ENCODE measurements at places on chromosomes 2 and 18.

GRCh38 chr18:25594351-25594750, 242.4 kb upstream of the ZNF521 start:
- DNase-seq, result no peak

DNA sequence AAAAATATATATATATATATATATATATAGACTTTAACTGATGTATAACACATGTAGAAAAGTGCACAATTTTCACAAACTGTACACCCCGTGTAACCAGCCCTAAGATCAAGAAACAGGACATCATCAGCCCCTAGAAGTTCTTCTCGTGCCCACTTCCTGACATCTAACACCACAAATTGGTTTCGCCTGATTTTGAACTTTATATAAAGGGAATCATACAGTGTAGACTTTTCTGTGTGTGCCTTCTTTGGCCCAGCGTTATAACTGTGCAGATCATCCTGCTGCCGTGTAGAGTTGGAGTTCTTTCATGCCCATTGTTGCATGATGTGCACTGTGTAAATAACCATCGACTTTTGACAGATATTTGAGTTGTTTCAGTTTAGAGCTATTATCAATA, 41.0 kb downstream of the SMAD7 start:
- no peak for DNase-seq

DNA sequence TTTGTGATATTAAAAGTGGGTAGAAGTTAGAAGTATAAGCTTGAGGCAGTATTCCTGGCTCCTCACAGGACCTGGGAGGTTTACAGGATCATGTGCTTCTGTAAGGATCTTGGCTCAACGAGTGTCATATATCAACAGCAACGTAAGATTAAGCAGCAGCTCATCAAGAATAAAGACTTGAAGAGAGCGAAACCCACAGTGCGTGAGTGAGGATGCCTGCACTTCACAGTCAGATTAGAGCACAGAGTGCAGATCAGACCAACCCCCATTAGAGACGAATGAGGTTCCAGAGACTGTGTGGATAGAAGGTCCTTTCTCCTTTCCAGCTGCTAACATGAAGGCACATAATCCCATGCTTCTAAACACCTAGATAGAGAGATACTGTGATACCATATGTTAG, 1656.7 kb upstream of the NXPH2 start:
- no peak for DNase-seq

- DNase-seq, result no peak
Observed at GRCh38 chr2:237320801-237321560, 93.0 kb downstream of the COL6A3 start.

- no peak for DNase-seq
Observed at GRCh38 chr2:219210196-219210885, 3.8 kb downstream of the ZFAND2B start.

- DNase-seq, result no peak
Observed at GRCh38 chr2:121184248-121184862, 100.6 kb downstream of the TFCP2L1 start.

- no peak for DNase-seq
Observed at GRCh38 chr2:17538844-17539554, 1.5 kb upstream of the VSNL1 start.

- no peak for DNase-seq
Observed at GRCh38 chr2:51781691-51782090, 749.8 kb upstream of the NRXN1 start.

- no peak for DNase-seq
Observed at GRCh38 chr2:229417176-229417575, 146.1 kb upstream of the PID1 start.

GRCh38 chr2:72602095-72602494, 223.7 kb downstream of the EXOC6B start:
- no peak for DNase-seq

DNA sequence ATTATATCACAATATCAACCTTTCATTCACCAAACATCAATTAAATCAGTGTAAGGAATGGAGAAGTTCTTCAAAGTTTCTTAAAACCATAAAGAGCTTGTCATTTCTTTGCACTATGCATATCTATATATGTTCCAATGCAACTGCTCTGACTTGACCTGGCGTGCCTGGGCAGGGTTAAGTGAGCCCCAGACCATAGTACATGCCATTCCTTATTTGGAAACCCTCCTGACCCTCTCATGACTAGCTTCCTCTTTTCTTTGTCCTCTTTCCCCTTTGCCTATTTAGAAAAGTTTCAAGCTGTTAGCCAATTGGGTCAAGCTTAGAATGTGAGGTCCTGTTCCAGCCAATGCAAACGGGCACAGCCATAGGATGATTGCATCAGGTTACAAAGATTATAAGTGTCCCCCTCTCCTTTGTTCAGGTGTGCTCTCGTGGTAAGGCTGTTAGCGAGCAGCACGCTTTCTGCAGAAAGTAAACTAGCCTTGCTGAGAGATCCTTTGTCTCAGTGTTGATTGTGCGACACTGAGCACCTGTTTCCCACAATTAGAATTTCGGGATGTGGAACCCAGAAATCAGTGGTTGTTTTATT, 78.2 kb upstream of the UXS1 start:
- DNase-seq, result no peak

- no peak for DNase-seq
Observed at GRCh38 chr2:145413261-145414030, 893.5 kb upstream of the ZEB2 start.

DNA sequence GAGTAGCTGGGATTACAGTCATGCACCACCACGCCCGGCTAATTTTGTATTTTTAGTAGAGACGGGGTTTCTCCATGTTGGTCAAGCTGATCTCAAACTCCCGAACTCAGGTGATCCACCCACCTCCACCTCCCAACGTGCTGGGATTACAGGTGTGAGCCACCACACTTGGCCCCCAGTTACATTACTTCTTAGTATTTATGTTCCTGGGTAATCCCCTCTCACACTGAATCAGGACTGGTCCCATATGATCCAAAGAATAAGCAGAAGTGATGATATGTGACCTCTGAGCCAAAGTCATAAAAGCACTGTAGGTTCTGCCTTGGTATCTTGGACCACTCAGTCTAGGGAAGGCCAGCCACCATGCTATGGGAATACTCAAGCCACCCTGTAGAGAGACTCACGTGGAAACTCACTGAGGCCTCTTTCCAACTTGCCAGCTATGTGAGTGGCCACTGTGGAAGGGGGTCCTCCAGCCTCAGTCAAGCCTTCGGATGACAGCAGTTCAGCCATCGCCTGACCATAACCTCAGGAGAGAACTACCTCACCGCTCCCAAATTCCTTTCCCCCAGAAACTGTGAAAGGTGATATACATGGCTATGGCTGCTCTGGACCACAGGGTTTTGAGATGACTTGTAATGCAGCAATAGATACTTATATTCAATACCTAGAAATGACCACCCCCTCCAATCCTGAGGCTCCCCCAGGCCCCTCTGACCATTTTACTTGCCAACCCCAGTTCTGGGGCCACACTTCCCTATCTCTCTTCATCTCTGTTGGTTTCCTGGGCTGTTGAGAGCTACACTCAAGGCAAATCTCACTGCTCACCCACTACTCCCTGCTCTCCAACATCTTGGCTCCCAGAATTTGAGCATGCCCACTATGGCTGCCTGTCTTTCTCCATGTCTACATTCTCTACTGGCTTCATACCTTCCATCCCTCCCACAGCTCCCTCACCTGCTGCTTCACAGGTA, 80.5 kb downstream of the DDX1 start:
- no peak for DNase-seq

GRCh38 chr2:191349990-191350389, 104.8 kb downstream of the MYO1B start:
- no peak for DNase-seq

- DNase-seq, result peak; percentile 64
Observed at GRCh38 chr2:215435870-215436704, at the start of gene FN1. FN1 (minus strand) TSS chr2:215436068; CDS start chr2:215435802, 266 bp downstream.

DNA sequence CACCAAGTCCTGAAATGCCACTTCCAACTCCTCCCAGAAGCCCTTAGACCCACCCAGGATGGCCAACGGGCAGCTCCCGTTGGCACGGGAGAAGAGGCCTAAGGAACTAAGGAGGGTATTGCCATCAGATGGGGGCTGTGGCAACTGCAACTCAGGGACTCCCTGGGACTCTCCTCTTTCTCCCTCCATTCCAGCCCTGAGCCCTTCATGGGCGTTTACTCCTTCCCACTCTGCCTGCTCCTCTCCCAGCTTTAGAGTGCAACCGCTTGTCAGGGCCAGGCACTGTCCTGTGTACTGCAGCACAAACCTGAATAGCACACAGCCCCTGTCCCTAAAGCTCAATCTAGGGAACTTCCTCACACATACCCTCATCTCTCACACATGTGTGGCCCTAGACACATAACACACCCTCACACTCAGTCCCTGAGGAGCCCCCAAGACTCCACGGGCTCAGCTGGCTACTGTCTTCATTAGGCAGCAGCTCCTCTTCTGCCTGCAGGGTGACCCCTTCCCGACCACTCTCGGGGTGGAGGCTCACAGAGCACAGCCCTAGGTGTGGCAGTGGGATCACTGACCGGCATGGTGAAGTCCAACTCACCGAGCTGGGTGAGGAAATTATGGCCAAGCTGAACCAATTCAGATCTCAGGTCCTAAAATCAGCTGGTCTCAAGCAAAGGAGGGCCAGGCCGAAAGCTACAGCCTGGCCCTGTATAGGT, 316.3 kb downstream of the CELF4 start:
- DNase-seq, result no peak

GRCh38 chr18:34562252-34562870, 147.7 kb upstream of the DTNA start:
- no peak for DNase-seq

- peak; percentile 16 for DNase-seq
Observed at GRCh38 chr18:2656237-2656980, 883 bp downstream of the SMCHD1 start.

DNA sequence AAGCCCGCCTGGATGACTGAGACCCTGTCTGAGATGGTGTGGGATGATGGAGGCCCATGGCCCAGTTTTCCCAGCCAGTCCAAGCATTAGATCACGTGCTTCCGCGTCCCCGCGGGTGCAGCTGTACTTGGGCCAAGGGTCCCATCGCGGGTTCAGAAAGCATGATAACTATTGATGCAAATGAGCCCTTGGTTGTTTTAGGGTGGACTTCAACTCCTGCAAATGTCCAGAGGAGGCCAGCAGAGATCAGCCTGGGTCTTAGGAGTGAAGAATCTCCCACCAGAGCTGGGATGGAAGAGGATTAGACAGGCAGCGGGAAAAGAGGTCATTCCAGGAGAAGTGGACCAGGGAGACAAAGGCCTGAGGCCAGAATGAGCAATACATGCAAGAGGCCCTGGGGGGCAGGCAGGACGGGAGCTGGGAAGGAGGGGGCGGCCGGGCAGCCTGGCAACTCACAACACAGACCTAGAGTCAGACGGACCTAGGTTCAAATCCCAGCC, 89.9 kb upstream of the TMEM247 start:
- no peak for DNase-seq

DNA sequence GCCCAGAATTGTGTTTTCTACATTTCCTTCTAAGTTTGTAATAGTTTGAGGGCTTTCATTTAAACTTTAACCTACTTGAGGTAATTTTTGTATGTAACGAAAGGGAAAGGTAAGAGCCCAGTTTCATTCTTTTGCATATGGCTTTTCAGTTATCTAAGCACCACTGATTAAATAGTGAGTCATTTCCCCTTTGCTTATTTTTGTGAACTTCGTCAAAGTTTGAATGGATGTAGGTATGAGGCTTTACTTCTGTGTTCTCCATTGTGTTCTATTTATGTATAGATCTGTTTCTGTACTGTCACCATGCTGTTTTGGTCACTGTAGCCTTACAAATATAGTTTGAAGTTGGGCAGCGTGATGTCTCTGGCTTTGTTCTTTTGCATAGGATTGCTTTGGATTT, 944.8 kb upstream of the CNTNAP5 start:
- DNase-seq, result no peak

- DNase-seq, result no peak
Observed at GRCh38 chr2:152762202-152762601, 43.8 kb downstream of the ARL6IP6 start.

GRCh38 chr2:12173271-12173942, 427.0 kb downstream of the LPIN1 start:
- no peak for DNase-seq

GRCh38 chr2:29601321-29601720, 320.1 kb downstream of the ALK start:
- DNase-seq, result no peak

- no peak for DNase-seq
Observed at GRCh38 chr2:51997571-51997970, 965.6 kb upstream of the NRXN1 start.

DNA sequence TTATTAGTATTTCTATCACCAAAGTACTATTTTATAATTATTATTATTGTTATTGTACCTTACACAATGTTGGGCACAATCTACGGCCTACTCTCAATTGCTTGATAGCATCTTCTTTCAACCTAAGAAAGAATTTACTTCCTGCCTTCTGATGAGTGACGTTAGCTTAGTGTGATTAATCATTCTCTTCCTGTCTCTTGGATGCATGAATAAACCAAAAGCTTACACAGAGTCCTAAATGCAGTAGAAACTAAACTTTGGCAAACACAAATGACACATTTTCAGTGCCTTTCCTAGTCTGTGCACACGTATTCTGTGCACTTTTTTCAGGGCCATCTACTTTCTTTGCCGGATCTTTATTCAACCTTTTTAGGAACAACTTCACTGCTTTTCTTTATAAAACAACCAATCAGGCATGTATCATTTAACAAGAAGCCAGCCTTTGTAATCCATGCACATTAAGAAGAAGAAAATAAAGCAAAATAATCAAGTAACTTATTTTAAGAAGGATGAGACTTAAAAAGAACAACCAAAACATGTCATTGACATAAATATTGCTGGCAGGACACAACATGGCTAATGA, 19.1 kb downstream of the TRAK2 start:
- no peak for DNase-seq

- DNase-seq, result no peak
Observed at GRCh38 chr2:221133941-221134340, 438.2 kb downstream of the EPHA4 start.

DNA sequence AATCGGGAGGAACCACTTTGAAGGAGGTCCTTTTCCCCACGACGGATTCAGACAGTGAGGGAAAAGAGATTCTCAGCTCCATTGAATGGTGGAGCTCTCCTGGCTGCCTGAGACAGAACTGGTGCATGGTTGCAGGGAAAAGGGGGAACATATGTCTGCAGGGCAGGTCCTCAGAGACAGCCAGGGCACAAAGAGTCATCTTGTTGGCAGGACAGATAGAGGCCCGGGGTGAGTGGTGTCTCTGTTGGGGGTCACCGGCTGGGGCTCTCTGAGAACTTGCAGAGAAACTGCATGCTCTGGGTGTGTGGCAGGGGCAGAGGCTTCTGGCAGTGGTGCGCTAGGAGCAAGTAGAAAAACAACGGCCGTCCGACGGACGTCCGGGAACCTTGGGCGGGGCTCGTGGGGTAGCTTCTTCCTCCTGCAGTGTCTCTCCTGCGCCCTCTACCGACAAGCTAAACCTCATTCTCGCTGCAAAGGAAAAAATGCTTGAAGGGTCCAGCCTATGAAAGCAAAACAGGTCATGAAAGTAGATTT, 94.3 kb downstream of the CDCA7 start:
- DNase-seq, result peak; percentile 49

GRCh38 chr2:133169274-133169912, 398.9 kb downstream of the NCKAP5 start:
- no peak for DNase-seq

GRCh38 chr2:173991856-173992588, 26.8 kb upstream of the SP3 start:
- DNase-seq, result no peak
